Hepatocyte (in vitro differentiated cells): ENCODE measurements at places on chromosomes 5 and 9.

GRCh38 chr9:135887585-135888050 lies 19.7 kb downstream of the CAMSAP1 start:
- DNase-seq = no peak

DNA sequence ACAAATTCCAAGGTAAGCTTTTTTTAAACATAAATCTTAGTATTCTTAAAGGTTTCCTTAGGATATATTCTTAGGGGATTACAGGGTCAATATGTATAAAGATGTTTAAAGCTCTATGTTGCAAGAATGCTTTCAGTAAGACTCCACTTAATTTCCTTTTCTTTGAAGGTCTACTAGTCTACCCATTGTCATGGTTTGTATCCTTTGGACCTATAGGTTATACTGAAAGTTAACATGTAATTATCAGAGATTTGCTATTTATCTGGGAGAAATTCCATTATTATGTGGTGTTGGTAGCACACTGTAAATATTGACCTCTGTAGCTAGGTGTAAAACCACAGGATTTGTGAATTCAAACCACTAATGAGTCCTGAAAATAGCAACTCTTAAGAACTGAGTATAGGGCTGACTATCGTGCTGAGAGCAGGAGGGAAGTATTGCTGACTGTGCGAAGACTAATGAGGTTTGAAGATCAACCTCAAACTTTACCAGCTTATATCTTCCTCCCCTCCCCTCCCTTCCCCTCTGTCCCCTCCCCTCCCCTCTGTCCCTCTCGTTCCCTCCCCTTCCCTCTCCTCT lies 85.6 kb downstream of the GADD45G start:
- no peak for DNase-seq

GRCh38 chr5:79512049-79512448 lies 1.9 kb downstream of the HOMER1 start:
- DNase-seq = no peak

GRCh38 chr5:171521219-171521633 lies 101.8 kb downstream of the FGF18 start:
- peak; percentile 66 for DNase-seq

DNA sequence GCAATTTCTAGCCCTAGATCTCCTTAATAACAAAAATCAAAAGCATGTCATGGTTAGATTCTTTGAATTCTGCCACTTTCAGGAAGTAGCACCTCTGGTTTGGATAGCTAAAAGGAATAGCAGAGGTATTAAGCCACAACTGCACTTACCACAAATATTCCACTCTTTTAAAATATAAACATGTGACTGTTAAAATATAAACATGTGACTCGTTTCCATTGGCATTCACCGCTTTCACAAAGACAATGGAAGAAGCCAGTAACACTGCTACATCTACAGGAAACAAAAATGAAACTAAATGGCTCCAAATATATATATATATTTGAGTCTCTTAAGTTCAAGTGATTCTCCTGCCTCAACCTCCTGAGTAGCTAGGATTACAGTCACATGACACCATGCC lies 222.9 kb downstream of the ARL15 start:
- DNase-seq = no peak

DNA sequence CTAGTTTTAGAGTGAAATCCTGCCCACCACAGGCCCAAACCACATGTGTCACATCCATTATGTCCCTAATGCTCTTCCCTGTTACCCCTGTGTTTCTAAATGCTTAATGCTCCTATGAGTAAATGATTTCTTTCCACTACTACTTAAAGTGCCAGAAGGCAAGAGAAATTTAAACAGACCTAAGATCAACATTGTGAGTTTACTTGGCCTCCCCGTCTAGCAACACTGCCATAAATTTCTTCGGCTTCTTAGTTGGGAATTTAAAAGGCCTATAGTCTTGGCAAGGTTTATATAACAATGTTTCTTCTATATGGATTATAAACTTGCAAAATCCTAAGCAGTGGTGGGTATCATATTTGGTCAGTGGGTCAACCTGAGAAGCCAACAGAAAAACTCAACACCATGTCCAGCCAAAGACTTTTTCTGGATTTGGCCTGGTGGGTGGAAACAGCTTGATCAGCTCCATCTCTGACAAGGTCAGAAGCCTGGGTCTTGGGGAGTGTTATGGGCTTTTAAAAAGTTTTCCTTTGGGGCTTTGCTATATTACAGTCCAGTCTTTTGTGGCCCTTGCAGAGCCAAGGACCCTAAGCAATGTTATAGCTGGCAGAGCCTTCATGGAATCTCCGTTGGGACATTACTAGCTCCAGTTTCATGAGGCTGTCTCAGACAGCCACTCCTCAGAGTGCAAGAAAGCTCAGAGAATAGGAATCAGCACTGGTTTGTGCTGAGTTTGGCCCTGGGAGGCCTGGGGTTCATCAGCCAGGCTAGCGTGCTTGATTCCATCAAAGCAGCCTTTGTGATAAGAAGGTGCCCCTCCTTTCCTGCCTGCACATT lies 119.8 kb downstream of the PRDM6 start:
- peak; percentile 18 for DNase-seq

GRCh38 chr9:120235081-120235480 lies 344.9 kb downstream of the CDK5RAP2 start:
- DNase-seq = no peak

DNA sequence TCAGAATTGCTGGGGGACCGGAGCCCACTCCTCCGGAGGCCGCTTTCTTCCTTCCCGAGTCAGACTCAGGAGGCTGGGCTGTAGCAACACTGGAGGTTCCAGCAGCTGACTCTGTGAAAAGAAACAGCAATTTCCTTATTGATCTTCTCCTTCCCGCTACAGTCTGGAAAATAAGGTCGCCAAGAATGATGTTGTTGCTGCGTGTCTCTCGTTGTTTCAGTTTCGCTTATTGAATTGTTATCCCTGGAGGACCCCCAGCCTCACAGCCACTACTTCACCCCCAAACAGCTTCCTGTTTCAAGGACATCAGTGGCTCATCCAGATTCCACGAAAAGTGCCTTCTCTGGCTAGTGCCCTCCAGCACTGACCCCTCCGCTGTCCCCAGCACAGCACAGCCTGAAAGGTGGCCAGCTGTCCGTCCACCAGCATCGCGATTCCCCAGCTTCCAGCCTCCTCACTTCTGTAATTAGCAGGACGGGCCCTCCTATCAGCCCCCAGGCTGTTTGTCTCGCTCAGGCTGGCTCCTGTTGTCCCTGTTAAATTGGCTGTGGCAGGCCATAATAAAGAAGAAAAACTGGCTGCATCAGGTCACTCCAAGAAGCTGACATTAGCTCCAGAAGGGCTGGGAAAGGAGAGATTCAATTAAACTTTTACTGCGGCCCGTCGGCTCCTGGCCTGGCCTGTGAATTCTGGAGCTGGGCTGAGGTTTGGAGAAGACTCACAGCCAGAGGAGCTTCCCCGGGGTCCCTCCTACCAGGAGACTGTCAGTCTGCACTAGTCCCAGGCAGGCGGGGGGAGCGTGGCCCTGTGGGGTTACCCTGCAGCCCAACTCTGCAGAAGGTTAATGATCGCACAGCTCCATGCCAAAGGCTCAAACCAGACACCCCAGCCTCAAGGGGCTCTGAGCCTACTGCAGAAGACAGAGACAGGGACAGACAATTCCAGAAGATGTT lies 40.5 kb downstream of the OLFM1 start:
- DNase-seq = no peak

DNA sequence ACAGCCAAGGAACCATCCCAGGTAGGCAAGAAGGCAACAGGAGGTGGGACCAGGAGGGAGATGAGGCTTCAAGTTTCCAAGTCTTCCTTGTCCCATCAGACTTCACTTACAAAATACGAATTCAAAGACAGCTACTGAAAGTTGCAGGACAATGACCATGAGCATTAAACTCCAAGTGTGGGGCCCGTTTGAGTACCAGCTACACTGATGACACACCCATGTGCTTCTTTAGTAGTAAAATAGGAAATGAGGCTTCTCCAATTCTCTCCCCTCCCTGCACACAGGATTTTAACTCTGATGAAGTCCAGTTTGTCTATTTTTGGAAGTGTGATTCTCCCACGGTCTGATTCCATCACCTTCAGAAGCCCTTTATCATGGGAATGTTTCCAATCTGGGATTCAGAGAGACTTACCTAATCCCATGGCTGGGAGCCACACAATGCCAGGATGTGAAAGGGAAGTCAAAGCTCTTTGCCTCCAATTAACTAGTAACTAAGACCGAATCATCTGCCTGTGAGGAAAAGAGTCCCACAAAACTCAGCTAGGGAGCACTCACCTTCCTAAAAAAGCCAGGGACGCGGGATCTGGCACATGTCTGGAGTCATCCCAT lies 222.8 kb upstream of the MSX2 start:
- DNase-seq = no peak

DNA sequence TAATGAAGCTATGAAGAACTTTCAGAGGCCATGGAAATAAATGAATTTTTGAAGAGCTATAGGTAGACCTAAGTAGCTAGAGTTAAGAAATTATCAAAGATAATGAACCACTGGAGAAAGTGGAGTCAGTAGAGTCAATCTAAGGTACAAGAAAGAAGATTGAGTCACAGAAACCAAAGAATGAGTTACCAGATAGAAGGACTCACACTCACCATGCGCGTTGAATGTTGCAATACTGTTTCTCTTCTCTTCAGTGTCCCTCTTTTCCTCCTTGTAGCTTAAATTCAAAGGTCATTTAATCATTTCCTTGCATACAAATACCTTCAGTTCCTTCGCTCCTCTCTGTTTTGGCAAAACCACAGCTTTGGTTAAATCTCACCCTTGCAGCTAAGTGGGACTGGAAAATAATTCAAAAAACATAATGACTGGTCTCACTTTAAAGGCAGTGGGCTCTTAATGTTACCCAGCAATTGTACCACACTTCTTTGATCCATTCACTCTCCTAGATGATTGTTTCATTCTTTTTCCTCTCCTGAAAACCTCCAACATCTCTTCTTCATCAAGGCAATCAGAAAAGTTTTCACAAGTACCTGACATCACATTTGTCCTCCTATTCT lies 58.3 kb downstream of the NIPBL start:
- no peak for DNase-seq

DNA sequence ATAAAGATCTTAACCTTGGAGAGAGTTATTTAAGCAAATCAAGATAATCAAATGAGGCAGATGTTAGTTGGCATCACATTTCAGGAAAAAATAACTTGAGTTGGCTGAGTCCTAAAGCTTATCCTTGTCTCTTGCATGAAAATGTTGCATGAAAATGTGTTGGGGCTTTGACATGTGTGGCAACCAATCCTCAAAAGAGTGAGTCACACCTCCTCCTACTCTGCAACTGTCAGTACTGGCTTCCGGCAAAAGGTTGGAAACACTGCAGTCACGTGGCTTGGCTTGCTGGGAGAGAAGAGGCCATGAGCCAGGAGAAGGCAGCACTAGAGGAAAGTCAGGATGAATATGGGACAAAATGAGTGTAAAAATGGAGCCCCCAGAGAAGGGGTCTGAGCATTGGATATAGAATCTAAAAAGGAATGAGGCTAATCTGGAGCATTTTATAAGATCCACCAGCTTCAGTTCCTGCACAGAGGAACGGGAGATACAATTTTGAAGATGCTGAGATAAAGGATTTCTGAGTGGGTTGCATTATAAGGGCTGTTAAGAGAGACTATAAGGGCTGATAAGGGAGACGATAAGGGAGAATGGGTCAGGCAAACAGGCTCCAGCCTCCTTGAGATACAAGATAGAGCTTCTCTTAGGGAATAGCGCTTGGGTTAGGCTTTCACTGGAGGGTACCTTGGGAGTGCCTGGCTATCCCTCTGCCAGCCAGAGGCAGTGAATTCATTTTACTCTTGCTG lies 43.1 kb downstream of the SPATA31D1 start:
- peak; percentile 82 for DNase-seq

GRCh38 chr9:27828908-27829307 lies 255.6 kb upstream of the C9orf72 start:
- DNase-seq = no peak

GRCh38 chr5:108818613-108819272 lies 71.0 kb downstream of the FER start:
- DNase-seq = no peak

- peak; percentile 9 for DNase-seq
These were observed 10.1 kb downstream of the TLR4 start for GRCh38 chr9:117714282-117714681.

DNA sequence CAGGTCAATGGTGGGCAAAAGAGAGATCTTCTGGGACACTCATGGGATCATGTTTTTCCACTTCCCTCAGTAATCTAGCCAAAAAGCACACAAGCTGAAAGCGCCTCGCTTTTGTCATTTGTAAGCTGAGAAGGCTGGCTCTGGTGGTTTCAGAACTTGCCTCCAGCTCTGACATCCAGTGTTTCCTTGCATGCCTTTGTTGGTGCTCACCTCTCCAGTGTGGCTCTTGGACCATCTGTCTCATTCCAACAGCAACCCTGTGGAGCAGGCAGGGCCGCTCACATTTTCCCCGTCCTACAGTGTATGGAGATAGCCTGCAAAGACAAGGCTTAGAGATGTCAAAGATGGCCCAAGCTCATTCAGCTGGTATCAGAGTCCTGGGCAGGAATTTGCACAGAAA lies 160.8 kb upstream of the KLF4 start:
- DNase-seq = no peak

- DNase-seq = no peak
These were observed 632 bp downstream of the COQ4 start for GRCh38 chr9:128323212-128323730.

- peak; percentile 59 for DNase-seq
These were observed 36.5 kb downstream of the SHB start for GRCh38 chr9:38032266-38033110.

DNA sequence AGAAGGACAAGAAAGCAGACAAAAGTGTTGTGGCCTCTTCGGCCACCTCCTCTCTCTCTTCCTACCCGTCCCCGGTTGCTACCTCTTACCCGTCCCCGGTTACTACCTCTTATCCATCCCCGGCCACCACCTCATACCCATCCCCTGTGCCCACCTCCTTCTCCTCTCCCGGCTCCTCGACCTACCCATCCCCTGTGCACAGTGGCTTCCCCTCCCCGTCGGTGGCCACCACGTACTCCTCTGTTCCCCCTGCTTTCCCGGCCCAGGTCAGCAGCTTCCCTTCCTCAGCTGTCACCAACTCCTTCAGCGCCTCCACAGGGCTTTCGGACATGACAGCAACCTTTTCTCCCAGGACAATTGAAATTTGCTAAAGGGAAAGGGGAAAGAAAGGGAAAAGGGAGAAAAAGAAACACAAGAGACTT lies 2.4 kb downstream of the EGR1 start:
- peak; percentile 37 for DNase-seq

DNA sequence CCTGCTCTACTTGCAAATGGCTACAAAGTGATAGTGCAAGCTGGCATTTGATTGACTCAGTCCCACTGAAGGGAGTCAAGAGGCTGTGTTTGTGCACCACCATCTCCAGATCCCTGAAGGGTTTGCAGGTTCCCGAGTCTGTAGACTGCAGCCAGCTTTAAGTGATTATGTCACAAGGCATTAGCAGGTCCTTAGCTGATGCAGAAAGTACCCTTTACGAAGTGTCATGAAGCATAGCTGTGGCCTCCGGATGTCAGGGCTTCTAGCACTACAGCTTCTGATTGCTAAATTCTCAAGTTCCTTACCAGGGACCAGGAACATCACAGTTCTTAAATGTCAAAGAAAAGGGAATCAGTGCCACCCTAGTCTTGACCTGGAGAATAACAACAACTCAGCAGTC lies 311.3 kb upstream of the TRPC7 start:
- DNase-seq = no peak

GRCh38 chr9:27888661-27889295 lies 315.5 kb upstream of the C9orf72 start:
- DNase-seq = peak; percentile 27

GRCh38 chr9:82101475-82101874 lies 112.9 kb downstream of the SPATA31D1 start:
- no peak for DNase-seq
